ENCODE measurements at places on chromosomes 4 and X. TPM values are rescaled to one million over a fixed set of nuclear protein-coding genes. Genes with fewer than 3 reads are reported as not detected.

DNA sequence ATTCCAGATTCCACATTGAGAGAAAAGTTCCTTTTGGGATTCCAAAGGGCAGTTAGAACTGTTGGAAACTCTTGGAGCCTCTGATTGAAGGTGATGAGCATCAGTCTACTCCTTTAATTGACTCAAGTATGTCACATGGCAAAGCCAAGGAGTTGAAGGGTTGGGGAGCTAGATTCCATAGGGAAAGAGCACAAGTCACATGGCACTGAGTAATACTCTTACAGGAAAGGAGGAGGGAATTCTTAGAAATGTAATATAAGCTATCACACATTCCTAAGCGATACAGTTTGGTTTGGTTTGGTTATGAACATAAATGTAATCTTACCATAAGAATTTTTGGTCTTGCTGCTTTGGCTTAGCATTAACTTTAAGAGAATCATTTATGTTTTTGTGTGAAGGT is 15.7 kb downstream of the SPCS3 start:
- no peak for DNase-seq

- no peak for DNase-seq
Observed at GRCh38 chrX:110381216-110381615, 22.6 kb downstream of the RTL9 start.

The FAAH2 gene
- under 0.01 TPM for total RNA-seq

The GAGE12F gene
- total RNA-seq: not detected

The USP26 gene
- total RNA-seq: not detected

DNA sequence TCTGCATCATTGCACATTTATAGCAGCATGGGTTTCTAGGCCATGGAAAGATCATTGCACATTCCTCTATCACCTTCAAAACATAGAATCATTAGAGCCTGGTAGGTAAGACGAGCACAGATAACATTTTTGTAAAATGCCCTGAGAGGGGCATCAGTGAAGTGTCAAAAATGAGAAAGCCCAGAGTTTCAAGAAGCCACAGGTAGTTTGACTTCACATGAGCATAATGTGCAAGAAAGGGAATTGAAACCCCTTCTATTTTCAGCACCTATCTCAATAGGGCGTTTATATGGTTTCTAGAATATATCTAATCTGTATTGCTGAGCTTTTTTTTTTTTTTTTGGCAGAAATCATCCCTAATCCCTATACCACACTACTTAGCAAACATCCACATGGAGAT is 2441.7 kb downstream of the ARAP2 start:
- no peak for DNase-seq

Measured in osteoblast (primary cell).